CD4-positive, alpha-beta T cell (primary cell): ENCODE measurements at places on chromosomes 2 and 18. TPM values are rescaled to one million over a fixed set of nuclear protein-coding genes. Genes with fewer than 3 reads are reported as not detected.

QPCT gene
- total RNA-seq = 0.71 TPM

ZNF516 gene
- 29.3 TPM for total RNA-seq

ALPG gene
- not detected for total RNA-seq

DNA sequence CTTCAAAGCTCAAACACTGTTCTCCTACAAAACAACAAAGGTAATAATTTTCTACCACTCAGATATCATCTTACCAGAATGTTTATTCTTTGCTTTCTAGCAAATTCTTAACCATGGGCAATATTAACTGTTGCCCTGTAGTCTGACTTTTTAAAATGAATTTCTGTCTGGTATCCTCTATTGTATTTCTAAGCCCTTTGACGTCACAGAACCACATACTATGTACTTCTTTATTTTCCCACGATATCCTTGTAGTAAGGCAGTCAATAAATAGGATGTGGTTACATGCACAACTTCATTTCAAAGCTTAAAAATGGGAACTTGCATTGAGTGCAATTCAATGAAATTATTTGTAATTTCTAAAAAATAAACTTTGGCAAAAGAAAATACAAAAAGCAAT lies 58.7 kb downstream of the THADA start:
- peak; percentile 47 for DNase-seq
- H3K27me3 ChIP-seq = no peaks in the 10 kb centered on the region
- H3K36me3 ChIP-seq = peaks cover 16% of the 10 kb centered on the region
- no peak overlapping the region for H3K27ac ChIP-seq

DNA sequence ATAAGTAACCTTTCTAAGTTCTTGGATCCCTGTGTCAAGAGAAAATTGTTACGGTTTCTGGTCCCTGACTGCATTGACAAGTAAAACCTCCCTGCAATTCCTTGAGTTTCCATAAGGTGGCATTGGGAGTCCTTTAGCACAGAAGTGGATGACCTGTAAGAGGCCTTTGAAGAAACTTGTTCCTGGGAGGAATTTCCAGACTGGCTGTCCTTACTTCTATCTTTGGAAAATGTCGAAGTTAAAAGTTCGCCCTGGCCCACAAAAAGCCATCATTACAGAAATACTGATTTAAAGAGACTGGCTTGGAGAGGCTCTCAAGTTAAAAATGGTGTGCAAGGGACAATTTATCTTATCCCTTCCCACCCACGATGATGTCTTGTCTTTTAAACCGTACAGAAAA lies 218.4 kb downstream of the CDH20 start:
- no peak for DNase-seq
- no peaks in the 10 kb centered on the region for H3K36me3 ChIP-seq
- H3K27me3 ChIP-seq = no peaks in the 10 kb centered on the region
- no peak overlapping the region for H3K27ac ChIP-seq
- H3K4me1 ChIP-seq = no peaks in the 10 kb centered on the region

DNA sequence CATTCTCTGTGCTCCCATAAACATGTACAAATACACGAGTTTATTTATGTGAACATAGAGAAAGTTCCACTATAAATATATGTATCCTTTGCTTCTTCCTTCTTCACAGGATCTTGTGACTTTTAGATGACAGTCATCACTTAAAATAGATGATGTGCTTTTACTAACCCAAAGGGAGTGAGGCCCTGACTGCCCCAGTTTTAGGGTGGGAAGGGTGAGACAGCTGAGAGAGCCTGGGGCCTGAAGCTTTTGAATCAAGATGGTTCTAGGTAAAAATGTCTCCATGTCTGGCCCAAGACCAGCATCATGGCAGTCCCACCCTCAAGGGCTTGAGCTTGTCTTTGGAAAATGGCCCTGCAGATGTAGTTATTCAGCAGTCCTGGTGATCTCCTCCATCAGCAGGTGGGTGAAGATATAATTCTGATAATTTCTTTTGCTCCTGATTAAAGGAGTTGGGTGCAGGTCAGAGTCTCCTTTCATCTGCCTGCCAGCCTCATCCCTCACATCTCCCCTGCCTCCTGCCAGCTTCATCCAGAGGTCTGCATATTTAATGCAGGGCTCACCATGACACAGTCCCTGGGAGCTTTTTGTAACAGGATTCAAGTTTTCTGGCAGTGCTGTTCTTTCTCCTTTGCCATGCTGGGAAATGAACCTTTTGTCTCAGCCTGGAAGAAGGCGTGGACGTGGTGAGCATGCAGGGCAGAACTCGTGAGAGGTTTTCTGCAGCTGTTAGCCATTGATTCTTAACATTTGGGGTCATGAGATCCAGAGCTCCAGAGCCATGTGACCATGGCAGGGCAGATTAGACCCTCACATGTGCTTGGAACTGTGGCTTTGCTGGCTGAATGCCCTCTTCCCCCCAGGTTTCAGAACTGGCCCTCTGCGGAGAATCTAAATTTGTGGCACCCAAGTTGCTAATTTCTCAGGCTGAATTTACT lies 2.7 kb downstream of the HRH4 start:
- no peaks in the 10 kb centered on the region for H3K36me3 ChIP-seq
- H3K4me3 ChIP-seq = no peak overlapping the region
- H3K4me1 ChIP-seq = no peaks in the 10 kb centered on the region
- DNase-seq = no peak
- no peak overlapping the region for H3K27ac ChIP-seq

DNA sequence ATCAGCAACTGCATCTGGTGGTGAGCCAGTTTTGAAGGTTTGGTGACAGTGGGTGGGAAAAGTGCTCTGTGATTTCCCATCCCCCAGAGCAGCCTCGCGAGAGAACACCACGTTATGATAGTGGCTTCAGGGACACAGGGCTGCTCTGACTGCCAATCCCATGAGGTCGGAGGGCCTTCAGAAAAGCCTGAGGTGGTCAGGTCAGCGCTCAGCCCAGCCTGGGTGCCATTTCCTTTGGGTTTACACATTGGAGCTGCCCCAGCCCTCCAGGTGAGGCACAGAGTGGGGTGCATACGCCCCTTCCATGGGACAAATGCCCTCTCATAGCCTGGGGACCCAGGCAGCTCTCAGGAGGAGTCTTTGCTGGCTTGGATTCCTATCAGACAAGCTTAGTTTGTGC lies 126.8 kb downstream of the KCTD1 start:
- no peaks in the 10 kb centered on the region for H3K4me1 ChIP-seq
- no peaks in the 10 kb centered on the region for H3K36me3 ChIP-seq
- DNase-seq = no peak
- no peak overlapping the region for H3K27ac ChIP-seq

DNA sequence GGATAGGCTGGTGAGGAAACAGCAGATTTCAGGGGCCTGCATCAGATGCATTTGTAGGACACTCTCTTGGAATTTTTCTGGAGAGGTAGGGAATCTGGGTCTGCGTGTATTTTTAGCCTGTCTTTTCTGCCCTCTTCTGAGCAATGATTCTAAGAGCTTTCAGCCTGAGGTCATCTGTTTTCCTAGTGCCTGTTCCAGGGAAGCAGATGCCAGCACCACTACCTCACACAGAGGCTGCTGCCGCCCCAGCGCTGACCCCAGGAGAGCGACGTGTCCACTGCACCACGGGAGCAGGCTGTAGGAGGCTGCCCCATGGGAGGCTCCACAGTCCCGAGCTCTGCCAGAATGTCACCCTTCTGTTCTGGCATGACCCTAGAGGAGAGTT lies 316.5 kb downstream of the CYP26B1 start:
- H3K36me3 ChIP-seq = no peaks in the 10 kb centered on the region
- no peaks in the 10 kb centered on the region for H3K27me3 ChIP-seq
- DNase-seq = no peak

DNA sequence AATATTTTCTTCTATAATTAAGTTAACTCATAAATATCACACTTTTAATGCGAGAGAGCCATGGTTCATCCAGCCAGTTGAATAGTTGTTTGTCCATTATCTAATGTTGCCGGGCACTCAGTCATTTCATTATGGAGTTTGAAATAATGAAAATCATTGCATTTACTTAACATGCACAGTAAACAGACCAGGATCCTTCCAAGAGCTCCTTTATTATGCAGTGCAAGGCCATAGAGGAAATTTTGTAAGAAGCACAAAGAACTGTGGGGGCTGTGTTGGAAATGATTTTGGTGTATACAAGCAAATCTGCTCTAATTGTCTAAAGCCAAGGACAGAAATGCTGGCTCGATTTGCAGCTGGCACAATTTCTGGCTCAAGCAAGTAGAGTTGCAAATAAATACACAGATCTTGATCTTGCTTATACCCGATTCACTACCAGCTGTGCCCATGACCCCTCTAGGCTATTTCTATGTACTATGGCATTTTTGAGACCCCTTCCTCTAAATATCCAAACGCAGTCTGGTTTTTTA lies 400.3 kb upstream of the HNRNPA3 start:
- H3K36me3 ChIP-seq = no peaks in the 10 kb centered on the region
- peaks cover 3% of the 10 kb centered on the region for H3K4me1 ChIP-seq
- no peaks in the 10 kb centered on the region for H3K27me3 ChIP-seq
- no peak for DNase-seq
- H3K4me3 ChIP-seq = no peak overlapping the region

GRCh38 chr18:61784834-61785233 lies 108.0 kb downstream of the RNF152 start:
- H3K27ac ChIP-seq = no peak overlapping the region
- H3K4me3 ChIP-seq = no peak overlapping the region
- no peak for DNase-seq
- H3K27me3 ChIP-seq = no peaks in the 10 kb centered on the region
- H3K4me1 ChIP-seq = no peaks in the 10 kb centered on the region

DNA sequence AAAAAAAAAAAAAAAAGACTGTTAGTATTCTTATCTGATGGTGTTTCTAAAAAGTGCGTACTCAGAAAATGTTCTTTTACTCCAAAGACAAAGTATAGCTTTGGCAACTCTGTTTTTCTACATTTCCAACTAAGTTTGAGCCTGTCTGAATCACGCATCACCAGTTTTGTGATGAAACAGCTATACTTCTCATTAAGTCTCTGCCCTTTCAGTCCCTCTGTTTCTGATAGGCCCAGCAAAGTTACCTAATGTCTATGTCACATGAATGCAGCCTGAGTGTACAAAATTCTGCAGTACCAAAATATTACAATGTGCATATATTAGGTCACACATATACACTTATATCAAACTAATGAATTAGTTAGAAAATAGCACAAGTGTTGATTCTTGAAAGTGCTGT lies 22.4 kb downstream of the TWSG1 start:
- no peak overlapping the region for H3K27ac ChIP-seq
- no peaks in the 10 kb centered on the region for H3K36me3 ChIP-seq
- no peaks in the 10 kb centered on the region for H3K4me1 ChIP-seq
- no peak for DNase-seq

DNA sequence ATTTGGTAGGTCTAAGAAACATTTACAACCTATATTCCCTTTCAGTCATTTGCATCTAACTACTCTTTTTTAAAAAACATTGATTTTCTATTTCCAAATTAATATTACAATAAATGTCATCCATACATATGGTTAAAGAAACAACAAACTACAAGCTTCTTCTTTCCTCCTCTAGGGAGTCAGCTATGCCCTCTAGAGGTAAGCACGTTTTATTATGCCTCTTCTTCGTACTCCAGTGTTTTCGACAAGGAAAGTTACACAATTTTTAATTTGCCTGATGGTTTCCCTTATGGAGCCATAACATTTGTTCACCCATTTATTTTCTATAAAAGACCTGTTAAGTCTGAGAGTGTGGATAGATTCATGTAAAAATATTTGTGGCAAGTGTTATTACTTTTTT lies 183.4 kb upstream of the CDH7 start:
- H3K4me3 ChIP-seq = no peak overlapping the region
- H3K4me1 ChIP-seq = no peaks in the 10 kb centered on the region
- no peak for DNase-seq
- H3K36me3 ChIP-seq = no peaks in the 10 kb centered on the region

- H3K4me3 ChIP-seq = no peak overlapping the region
- H3K27me3 ChIP-seq = no peaks in the 10 kb centered on the region
- DNase-seq = no peak
- H3K4me1 ChIP-seq = peaks cover 4% of the 10 kb centered on the region
Observed at GRCh38 chr2:136023416-136023815, 38.0 kb upstream of the DARS1 start.

DNA sequence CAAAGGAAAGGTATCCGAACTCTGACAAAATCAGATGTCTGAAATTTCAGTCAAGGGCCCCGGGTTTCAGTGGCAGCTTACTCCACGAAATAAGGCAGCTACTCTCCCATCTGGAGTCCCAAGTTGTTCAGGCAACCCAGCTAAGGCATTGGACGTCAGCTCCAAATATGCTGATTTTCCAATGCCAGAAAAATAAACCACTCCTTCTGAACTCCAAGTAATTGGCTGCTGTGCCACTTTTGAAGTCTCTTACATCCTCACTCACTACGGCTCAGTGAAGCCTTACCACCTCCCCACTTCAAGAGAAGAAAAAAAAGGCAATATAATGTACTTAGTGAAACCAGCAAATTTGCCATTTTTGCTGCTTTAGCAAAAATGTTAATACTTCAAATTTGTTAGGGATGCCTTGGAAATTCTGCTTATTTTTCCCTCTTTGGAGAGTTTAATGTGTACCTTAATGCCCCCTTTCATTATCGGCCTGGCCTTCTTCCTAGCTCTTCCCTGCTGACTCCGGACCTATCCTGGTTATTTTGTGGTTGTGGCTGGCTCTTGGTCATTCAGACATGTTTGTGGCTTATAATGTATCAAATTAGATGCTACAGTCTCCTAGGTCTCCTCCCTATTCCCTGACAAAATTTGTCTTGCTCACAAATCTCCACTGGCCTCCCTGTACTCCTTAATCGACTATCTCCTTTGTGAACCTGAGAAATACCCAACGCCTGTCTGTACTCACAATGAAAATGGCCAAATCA lies 589.2 kb upstream of the ZEB2 start:
- no peaks in the 10 kb centered on the region for H3K4me1 ChIP-seq
- no peak overlapping the region for H3K4me3 ChIP-seq
- no peaks in the 10 kb centered on the region for H3K27me3 ChIP-seq
- H3K36me3 ChIP-seq = no peaks in the 10 kb centered on the region
- no peak for DNase-seq

DNA sequence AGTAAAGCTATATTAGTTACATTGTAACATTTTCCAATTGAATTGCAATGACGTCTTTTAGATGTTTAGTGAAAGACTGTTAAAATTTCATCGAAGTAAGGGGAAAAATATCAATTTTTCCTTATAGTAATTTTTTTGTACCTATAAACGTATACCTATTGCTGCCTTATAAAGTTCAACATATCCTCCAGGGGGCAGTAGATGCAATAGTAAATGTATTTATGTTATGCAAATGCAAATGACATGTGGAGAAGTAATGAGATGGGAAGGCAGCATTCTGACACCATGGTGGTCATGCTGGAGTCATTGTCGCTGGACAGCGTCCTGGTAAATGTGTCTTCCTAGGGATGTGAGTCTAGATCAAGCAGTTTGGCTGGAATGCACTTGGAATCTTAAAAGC lies 38.7 kb downstream of the MSTN start:
- no peaks in the 10 kb centered on the region for H3K27me3 ChIP-seq
- no peak overlapping the region for H3K4me3 ChIP-seq
- no peaks in the 10 kb centered on the region for H3K36me3 ChIP-seq
- H3K4me1 ChIP-seq = no peaks in the 10 kb centered on the region

DNA sequence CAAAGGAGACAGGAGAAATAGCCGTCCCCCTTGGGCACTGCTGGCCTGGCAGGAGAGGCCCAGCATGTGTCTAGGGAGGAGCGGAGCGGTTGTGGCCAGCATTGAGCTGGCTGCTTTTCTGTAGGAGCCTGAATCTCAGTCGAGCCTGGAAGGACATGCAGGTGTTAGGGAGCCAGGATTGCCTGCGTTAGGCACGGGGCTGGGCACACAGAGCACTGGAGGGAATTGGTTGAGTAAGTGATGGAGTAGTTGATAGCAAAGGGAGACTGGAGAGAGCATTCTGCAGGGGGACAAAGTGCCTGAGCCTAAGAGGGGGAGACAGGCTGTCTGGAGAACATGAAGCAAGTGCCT lies 22.8 kb downstream of the ASAP2 start:
- H3K27ac ChIP-seq = no peak overlapping the region
- DNase-seq = no peak
- H3K4me3 ChIP-seq = no peak overlapping the region
- H3K27me3 ChIP-seq = no peaks in the 10 kb centered on the region
- no peaks in the 10 kb centered on the region for H3K36me3 ChIP-seq
